ENCODE measurements at places on chromosomes 4 and X. TPM values are rescaled to one million over a fixed set of nuclear protein-coding genes. Genes with fewer than 3 reads are reported as not detected.

UCP1 gene
- total RNA-seq, result not detected

CENPI gene
- 1.4 TPM for total RNA-seq

MAGEA9B gene
- not detected for total RNA-seq

AMOT gene
- 12.4 TPM for total RNA-seq

GRCh38 chr4:172040766-172041165 lies 227.6 kb downstream of the GALNTL6 start:
- DNase-seq, result no peak

GRCh38 chrX:3143043-3143799 lies 102.0 kb downstream of the ARSF start:
- DNase-seq, result no peak

GRCh38 chr4:165458471-165458870 lies 79.7 kb downstream of the CPE start:
- no peak for DNase-seq

- no peak for DNase-seq
These were observed 102.0 kb downstream of the TSPAN5 start for GRCh38 chr4:98556451-98556850.

Measured in lower lobe of right lung (tissue), 2 donors.